A172 (cell line): ENCODE measurements at places on chromosomes 16 and 17. TPM values are rescaled to one million over a fixed set of nuclear protein-coding genes. Genes with fewer than 3 reads are reported as not detected.

Gene HAS3
- total RNA-seq, result 0.31 and 0.38 TPM in 2 replicates

Gene NEUROD2
- not detected in 2 replicates for total RNA-seq

Gene TBC1D3
- total RNA-seq, result not detected in 2 replicates

Gene SCO1
- total RNA-seq, result 51.6 and 58.9 TPM in 2 replicates

Gene NEURL4
- total RNA-seq, result 9.8 and 12.2 TPM in 2 replicates

Gene MYL11
- total RNA-seq, result not detected in 2 replicates

Gene GNG13
- not detected in 2 replicates for total RNA-seq

Gene ENO3
- total RNA-seq, result 4.0 and 12.3 TPM in 2 replicates

Gene TAC4
- not detected in 2 replicates for total RNA-seq

Gene DBF4B
- total RNA-seq, result 8.0 and 12.2 TPM in 2 replicates

Gene MT1A
- total RNA-seq, result not detected in 2 replicates

Gene UMOD
- total RNA-seq, result not detected in 2 replicates

Gene CCDC47
- total RNA-seq, result 59.7 and 78.3 TPM in 2 replicates

Gene MYOCD
- total RNA-seq, result not detected in 2 replicates

Gene ADGRG1
- total RNA-seq, result 26.9 and 32.6 TPM in 2 replicates
